ENCODE measurements at places on chromosomes 16 and 17.
A peak's percentile ranks its signal among the peaks of the same experiment; 100 is the strongest.

DNA sequence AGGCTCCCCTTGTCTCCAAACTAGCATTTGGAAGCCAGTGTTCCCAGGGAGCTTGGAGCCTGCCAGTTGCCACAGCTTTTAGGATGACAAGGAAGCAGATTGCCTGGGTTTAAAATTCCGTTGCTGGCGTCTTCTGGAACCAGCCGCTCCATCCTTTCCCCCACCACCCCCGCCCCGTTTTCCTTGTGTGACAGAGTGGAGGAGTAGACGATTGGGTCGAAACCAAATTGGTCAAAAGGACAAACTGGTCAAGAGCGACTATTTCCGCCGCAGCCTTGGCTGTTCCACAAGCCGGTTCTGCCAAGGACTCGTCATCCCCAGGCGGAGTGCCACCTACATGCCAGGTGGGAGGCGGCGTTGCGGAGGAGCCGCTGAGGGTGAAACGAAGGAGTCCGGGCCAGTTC is 91.1 kb downstream of the RPA1 start:
- DNase-seq: no peak

DNA sequence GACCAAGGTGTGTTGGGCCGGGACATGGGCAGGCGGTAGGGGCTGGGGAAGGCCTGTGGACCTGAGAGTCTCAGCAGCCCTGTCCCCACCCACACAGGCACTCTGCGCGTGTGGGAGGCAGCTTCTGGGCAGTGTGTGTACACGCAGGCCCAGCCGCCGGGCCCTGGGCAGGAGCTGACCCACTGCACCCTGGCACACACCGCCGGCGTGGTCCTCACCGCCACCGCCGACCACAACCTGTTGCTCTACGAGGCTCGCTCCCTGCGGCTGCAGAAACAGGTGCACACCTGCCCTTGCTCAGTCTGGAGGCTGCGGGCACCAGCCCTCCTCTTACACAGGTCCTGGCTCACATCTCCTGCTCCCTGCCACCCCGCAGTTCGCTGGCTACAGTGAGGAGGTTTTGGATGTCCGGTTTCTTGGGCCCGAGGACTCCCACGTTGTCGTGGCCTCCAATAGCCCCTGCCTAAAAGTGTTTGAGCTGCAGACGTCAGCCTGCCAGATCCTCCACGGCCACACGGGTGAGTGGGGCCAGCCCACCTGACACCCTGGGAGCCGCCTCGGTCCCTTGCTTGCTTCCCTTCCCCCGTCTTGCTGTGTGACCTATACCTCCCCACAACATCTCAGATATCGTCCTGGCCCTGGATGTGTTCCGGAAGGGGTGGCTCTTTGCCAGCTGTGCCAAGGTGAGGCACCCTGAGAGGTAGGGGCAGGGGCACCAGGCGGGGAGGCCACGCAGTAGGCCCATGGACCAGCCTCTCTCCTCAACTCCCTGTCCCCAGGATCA is 3.8 kb downstream of the TBL3 start:
- DNase-seq: no peak

GRCh38 chr16:66006485-66006884 is 360.0 kb upstream of the CDH5 start:
- DNase-seq: no peak

DNA sequence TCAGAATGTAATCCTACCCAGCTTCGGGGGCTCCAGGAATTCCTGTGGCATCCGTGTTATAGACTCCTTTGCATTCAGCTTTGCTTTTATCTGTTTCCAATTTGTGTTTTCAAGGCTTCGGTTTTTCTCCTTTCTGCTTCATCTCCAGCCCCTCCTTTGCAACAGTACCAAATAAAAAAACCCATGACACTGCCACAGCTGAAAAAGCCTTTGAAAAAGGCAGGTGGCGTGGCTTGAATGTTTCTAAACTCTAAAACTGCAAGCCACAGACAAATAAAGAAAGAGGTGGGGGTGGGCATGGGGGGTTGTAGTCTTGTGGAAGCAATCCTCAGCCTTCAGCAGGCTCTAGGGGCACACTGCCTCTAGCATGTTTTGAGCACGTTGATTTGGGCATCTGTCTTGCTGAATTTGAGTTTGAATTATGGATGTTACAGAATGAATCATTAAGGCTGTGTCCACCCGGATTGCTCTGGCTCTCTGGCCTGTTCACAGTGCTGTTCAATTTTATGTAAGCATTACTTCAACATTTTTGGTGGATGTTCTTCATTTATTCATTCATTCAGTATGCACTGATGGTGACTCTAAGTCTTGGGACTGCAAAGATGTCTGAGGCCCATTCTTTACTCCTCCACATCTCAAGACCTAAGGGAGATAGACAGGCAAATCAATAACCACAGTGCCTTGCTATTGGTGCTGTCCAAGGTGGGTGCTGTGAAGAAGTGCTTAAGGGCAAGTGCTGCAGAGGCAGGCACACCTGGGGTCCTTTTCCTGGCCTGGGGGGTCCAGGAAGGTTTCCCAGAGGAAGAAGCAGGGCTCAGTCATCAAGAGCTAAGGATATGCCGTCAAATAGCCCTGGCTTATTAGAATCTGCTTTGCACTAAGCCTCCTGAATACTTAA is 77.4 kb downstream of the CDH13 start:
- no peak for DNase-seq

DNA sequence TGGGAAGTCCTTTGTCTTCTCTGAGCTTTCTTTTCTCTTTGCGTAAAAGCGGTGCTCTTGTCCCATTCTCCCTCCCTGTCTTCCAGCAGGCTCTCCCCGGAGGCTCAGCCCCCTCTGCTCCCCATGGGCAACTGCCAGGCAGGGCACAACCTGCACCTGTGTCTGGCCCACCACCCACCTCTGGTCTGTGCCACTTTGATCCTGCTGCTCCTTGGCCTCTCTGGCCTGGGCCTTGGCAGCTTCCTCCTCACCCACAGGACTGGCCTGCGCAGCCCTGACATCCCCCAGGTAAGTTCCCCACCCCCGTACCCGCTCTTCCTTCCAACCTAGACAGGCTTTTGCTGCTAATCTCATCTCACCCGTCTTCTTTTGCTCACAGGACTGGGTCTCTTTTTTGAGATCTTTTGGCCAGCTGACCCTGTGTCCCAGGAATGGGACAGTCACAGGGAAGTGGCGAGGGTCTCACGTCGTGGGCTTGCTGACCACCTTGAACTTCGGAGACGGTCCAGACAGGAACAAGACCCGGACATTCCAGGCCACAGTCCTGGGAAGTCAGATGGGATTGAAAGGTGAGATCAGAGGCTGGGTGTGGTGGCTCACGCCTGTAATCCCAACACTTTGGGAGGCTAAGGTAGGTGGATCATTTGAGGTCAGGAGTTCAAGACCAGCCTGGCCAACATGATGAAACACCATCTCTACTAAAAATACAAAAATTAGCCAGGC is 1.3 kb downstream of the TMEM219 start:
- no peak for DNase-seq

DNA sequence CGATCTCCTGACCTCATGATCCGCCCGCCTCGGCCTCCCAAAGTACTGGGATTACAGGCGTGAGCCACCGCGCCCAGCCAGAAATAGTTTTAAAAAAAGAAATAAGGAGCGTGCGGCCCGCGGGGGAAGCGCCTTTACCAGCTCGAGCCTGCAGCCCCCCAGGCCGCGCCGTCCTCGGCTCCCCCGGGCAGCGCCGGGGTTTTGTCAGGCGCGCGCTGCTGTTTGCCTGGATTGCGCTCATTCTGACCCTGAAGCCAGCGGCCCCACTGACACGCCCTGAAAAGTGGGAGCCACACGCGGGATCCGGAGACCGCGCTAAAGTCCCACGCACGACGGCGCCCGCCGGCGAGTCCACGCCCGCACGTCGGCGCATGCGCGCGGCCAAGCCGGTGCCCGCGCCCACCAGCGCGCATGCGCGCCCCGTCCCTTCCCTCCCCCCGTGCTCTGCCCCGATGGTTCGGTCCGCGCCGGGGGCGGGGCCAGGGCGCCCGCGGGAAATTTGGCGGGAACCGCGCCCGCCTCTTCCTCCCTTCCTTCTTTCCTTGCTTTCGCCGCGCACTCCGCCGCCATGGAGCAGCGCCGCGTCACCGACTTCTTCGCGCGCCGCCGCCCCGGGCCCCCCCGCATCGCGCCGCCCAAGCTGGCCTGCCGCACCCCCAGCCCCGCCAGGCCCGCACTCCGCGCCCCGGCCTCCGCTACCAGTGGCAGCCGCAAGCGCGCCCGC is at the start of gene CDT1:
TSS of gene CDT1 (plus strand) at position 526 of the 724 bp plus-strand sequence. CDS start at position 569, 43 bp downstream.
- DNase-seq: peak; percentile 87

All from activated CD4-positive, alpha-beta T cell treated with anti-CD3 and anti-CD28 coated beads, Interleukin-2, Interleukin-4, amounts not matched to agents 100 ng/mL and 50 ng/mL, durations not matched to agents 16 hours and 8 hours (primary cell).